ENCODE measurements at places on chromosomes 7 and 10.

- DNase-seq: no peak
Measured at GRCh38 chr10:21807180-21807579, 196.3 kb downstream of the DNAJC1 start.

DNA sequence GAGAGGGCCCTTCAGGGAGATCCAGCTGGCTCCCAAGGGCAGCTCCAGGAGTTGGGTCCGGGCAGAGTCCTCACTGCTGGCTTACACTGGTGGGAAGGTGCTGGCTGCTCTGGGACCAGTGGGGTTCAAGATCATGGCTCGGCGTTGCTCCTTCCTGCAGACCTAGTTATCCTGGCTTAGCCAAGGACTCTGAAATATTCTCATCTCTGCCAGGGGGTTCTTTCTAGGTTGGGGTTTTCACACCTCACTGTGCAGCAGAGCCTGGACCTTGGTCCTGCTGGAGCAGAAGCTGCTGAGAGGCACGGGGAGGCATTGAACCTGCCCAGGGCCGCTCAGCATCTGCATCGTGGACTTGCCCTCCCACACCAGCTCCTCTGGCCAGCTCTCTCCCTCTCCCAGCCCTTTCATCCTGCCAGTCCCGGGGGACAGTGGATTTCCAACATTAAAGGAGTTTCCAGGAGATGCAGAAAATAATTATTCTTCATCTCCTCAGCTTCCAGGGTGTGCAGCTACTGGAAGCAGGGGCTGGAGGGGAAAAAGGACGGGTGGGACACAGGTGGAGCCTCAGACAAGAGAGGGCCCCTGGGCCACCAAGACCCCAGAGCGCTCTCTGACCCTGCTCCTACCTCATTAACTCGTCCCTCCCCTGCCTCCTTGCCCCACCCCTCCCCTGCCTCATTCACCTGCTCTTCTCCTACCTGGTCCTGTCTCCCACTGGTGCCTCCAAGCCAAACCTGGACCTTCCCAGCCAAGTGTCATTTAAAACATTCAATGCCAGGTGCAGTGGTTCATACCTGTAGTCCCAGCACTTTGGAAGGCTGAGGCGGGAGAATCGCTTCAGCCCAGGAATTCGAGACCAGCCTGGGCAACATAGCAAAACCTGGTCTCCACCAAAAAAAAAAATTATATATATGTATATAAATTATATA, 42.5 kb downstream of the JAKMIP3 start:
- DNase-seq: no peak

DNA sequence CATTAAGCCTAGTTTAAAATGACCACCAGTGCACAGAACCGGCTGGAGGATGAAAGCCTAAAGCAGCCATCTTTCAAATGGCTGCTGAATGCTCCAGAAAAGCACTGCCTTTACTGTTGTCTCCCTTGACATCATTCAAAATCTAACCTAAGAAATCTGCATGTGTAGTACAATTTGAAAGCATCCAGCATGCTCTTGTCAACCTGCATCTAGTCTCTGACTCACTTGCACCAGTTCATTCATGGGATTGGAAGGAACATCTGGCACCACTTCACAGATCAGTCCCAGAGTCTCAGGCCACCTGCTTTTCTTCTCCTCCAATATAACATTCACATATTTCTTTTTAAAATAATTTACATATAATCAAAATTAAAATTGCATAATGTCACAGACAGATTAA, 76.2 kb downstream of the RNF133 start:
- no peak for DNase-seq

DNA sequence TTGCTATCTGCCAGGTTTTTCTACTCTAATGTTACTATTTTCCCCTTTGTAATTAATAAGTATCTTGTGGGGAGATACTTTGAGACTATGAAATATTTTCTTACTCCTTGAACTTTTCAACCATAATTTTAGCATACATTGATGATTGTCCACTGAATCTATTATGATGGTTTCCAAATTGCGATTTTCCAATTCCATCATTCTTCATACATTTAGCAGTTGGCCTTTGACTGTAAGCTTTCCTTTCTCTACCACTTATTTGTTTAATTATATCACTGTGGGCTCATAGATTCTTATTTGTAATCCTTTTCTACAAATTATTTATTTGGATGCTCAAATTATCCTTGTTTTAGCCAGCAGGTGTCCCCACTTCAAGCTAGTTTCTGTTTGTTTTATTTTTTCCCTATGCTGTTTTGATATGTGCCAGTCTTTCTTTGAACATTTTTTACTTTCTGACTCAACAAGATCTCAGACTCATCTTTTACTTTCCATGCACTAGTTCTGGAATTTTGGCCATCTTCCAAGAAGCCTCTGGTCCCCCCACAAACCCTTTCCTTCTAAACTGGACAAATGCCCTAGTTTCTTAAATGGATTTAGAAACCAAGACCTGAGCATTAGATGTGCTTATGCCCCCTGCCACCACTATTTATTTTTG, 11.4 kb upstream of the MRPS16 start:
- DNase-seq: no peak

DNA sequence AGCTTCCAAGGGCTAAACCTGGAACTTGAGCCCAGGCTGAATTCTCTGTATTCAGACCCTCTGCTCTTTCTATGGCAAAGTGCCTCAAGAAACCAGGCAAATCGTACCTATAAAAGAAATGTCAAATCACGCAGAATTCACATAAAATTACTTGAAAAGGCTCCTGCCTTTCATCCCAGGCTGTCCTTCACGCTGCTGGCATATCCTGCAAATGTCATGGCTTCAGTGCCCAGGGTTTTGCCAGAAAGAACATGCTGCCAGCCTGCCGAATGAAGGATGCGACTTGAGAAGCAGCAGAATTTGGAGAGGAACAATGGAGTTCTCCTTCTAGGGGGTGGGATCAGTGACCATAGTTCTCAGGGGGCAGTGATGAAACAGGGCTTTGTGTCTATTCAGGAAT, 602.5 kb upstream of the GALNT17 start:
- no peak for DNase-seq

- no peak for DNase-seq
Measured at GRCh38 chr7:83469076-83469475, 179.9 kb downstream of the SEMA3E start.

GRCh38 chr7:2071133-2071832, 161.5 kb downstream of the MAD1L1 start:
- DNase-seq: no peak

- DNase-seq: no peak
Measured at GRCh38 chr10:112721080-112721698, 228.9 kb upstream of the TCF7L2 start.

DNA sequence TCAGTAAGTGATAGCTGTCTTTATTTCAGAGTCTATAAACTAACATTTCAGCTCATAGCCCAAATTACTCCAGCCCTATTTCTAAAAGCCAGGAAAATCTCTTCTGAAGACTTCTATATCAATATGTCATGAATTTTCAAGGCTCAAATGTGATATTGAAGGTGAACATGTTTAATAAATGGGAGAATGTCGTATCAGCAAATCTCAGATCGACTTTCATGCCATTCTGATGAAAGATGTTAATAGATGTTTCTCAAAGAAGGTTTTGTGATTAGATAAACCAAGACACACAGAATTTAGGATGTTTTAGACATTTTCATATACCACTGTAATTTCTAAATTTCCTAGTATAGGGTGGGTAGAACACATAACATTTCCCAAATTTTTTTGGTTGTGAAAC, 380.6 kb downstream of the ARL4A start:
- no peak for DNase-seq

Measured in amniotic stem cell (primary cell).